ENCODE measurements at places on chromosomes 3 and 15.

DNA sequence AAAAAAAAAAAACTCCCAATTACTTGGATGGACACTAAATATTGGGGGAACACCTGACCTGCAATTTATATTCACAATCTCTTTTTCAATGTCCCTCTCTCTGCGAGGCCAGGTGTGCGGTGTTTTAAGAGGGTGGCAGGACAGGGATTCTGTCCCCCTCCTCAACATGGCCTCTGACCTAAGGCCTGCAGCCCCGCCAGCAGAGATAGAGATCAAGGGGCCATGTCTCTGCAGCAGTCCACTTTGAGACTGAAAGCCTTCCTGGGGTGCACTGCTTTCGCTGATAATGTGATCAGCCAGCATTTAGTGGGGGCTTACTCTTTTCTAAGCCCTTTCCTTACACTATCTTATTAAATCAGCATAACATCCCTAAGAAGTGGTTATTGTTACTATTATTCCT lies 419.9 kb downstream of the OCA2 start:
- DNase-seq, result no peak

GRCh38 chr3:67067251-67067650 lies 69.1 kb downstream of the KBTBD8 start:
- DNase-seq, result no peak

DNA sequence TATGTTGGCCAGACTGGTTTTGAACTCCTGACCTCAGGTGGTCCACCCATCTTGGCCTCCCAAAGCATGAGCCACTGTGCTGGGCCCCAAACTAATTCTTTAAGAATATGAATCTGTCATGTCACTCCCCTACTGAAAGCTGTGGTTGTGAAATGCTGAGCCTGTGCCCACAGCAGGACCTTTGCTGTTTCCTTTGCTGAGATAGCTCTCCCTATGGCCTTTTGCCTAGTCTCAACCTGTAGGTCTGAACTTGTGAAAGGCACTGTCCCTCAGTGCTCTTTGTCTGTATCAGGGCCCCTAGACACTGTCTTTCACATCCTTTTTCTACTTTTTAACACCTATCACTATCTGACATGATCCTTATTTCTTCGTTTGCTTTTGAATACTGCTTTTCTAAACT lies 62.7 kb upstream of the CCR4 start:
- DNase-seq, result no peak

GRCh38 chr3:142275856-142276255 lies 50.5 kb upstream of the GK5 start:
- DNase-seq, result no peak

GRCh38 chr15:71435552-71435951 lies 320.3 kb downstream of the THSD4 start:
- no peak for DNase-seq

- no peak for DNase-seq
These were observed 25.6 kb upstream of the NR2E3 start for GRCh38 chr15:71784719-71785118.

GRCh38 chr3:66885326-66886000 lies 112.6 kb upstream of the KBTBD8 start:
- no peak for DNase-seq

DNA sequence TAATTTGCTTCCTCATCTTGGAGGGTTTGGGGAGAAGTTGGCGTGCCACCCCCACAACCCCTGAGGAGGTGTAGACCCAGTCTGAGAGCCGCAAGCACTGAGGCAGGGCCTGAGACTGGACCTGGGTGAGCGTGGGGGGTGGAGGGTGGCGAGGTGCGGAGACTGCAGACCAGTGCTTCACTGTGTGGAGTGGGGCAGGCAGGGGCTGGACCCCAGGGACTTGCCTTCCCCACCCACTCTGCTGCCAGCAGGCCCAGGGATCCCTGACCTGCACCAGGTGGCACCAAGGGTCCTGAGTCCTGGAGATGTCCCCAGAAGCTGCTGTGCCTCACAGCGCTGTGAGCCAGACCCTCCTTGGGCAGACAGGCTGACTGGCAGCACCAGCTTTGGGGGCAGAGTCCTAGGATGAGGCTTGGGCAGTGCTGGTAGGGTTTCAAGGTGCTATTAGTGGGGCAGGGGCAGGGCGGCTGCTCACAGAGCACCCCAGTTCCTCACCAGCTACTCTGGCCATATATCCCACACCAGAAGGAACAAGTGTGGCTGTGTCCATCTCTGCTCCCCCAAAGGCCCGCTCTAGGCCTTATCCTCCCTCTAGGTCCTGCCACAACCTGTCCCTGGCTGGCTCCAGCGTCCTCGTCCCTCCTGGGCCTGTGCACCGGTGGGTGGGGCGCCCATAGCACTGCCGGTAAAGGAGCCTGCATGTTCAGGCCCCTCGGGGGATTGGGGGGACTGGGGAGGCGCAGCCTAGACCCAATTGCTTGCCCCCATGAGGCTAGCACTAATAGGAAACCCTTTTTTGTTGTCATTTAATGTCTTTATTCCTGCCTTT lies 11.8 kb downstream of the ZBTB47 start:
- DNase-seq, result no peak

- DNase-seq, result peak; percentile 7
These were observed 131.2 kb upstream of the TRIM42 start for GRCh38 chr3:140546649-140547048.

DNA sequence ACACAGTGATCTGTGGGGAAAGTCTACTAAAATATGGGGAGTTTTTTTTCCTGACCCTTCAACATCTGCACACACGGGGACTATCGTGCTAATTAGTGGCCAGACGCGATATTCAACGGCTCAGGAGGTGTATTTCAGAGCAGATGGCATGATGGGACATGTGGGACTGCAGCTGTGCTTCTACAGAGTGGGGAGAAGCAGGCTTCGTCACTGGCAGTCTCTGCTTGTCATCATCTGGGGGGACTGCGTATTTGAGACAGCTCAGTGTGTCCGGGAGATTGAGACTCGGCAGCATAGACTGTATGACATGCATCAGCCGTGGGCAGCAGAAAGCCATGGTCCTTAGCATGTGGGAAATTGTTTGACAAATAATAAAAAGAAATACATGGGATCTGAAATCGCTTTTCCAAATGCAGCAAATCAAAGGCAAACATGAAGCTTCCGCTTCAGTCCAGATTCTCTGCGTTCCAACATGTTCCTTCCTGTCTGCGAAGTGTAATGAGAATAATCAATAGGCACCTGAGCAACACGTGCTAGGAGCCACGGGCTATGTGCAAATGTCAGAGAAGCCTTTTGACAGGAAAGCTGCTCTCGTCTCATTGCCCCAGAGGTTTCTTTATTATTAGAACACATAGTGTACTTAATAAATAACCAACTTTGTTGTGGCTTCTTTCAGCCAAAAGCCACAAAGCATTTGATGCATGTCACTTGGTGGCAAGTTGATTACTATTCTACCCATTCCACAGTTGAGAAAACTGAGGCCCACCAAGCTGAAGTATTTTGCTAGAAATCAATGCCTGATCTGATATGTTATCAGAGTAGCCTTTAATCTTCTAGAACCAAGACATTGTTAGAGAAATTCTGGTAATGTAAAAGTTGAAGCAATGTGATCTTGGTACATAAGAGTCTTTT lies 276.3 kb downstream of the RYR3 start:
- DNase-seq, result no peak

GRCh38 chr3:158434412-158435038 lies 136.5 kb upstream of the MLF1 start:
- peak; percentile 29 for DNase-seq

DNA sequence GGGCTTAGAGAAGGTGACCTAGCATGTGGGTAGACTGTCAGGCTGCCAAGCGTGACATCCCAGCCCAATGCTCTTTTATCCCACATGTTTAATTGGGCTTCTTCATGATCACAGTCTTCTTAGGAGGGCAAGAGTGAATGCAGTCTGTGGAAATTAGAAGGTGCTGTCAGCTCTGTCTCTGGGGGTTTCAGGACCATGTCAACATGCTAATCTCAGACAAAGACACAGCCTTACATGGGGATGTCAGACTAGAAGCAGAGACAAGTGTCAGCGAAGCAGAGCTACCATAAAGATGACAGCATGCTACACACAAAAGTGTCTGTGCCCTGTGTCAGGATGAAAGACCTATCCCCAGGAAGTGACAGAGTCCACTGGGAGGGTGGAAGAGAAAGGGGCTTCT lies 120.1 kb upstream of the SLC25A36 start:
- no peak for DNase-seq

DNA sequence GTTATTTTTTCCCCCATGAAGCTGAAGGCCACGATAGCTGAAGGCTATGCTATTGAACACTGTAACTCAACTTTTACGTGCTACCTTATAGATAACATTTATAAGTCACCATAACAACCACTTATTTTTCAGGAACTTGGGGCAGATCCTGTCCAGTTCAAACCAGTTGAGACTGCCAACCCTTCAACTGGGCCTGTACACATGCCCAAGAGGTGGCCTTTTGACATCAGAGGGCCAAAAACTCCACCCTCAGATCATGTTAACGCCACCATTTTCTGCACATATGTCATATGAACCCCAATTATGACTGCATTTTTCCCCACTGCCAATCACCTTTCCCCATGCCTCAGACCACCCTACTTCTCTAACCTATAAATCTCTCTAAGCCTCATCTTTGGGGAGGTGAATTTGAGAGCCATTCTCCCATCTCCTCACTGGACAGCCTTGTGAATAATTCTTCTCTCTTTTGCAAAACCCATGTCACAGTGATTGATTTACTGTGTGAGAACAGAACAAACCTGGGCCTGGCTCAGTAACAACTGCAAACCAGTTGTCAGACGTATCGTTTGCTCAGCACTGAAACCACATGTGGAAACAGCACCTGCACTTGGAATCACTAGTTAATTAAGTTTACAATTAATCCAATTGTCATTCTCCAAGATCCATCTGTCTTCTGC lies 42.5 kb downstream of the ZNF445 start:
- no peak for DNase-seq

DNA sequence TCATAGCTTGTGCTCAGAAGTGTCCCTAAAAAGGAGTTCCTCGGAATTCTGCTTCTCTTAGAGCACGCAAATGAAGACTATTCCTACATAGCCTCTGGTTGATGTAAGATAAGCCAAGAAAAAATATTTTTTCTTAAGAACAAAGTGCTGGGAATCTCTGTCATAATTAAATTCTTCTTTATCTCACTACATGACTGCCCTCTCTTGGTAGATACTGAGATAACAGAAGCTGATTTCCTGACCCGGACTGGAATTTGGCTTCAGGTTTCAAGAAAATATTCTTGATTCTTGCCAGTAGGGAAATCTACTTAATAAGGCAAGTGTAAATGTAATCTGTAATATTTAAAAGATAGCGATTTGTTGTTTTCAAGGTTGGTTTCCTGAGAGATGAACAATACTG lies 31.3 kb upstream of the SETMAR start:
- no peak for DNase-seq

GRCh38 chr3:119965692-119966091 lies 128.6 kb downstream of the GSK3B start:
- no peak for DNase-seq

DNA sequence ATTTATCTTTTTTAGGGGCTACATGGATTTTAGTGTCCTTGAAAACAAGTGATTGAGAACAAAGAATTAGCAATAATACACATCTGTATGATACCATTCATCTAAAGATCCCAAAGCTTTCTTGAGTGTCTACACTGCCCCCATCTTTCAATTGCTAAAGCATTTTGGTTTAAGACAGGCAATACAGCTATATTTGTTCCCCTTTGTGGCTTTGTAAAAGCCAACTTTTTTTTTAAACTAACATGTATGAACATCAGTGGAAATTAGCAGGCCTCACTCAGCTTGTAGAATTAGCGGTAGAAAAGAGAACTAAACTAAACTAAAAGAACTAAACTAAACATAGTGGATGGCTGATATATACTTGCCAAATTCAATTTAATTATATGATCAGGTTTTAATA lies 449.6 kb downstream of the MECOM start:
- no peak for DNase-seq

- DNase-seq, result no peak
These were observed 87.5 kb upstream of the CBLB start for GRCh38 chr3:105956306-105956705.
